Endodermal cell (in vitro differentiated cells): ENCODE measurements at places on chromosomes 7 and 10. TPM values are rescaled to one million over a fixed set of nuclear protein-coding genes. Genes with fewer than 3 reads are reported as not detected.

DNA sequence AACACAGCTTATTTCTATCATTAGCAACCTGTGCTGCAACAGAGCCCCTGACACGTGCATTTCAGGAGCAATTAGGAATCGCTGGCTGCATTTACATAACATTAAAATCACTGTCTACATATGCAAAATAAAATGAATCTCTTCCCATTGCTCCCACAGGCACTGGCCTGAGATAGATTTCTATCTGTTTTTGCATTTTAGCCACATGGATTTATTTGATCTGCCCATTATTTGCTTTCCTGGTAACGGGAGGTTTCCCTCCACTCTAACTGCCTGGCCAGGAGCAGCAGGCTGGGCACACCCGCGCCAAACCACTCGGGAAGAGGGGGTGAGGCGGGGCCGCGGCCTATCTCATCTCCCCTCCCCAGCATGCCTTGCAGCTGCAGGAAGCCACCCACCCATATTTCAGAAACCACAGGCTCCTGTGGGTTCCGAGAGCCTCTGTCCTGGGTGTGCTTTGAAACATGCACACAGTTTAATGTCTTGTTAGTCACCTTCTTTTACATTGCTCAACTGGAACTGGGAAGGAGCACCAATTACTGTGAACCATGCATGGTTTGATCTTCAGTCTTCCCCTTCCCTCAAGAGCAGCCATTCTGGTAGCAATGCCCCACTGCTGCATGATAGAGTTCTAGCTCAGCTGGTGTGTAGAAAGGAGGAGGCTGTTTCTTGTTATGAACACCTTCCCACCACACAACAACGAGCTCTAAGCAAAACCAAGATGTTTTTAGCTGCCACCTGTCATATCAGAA is 37.7 kb upstream of the IKZF1 start:
- no peak for DNase-seq
- H3K27ac ChIP-seq = no peak overlapping the region

- H3K4me3 ChIP-seq = no peak overlapping the region
- no peaks in the 10 kb centered on the region for H3K4me1 ChIP-seq
- no peaks in the 10 kb centered on the region for H3K36me3 ChIP-seq
- DNase-seq = no peak
Observed at GRCh38 chr10:90175161-90175681, 473.8 kb downstream of the KIF20B start.

DNA sequence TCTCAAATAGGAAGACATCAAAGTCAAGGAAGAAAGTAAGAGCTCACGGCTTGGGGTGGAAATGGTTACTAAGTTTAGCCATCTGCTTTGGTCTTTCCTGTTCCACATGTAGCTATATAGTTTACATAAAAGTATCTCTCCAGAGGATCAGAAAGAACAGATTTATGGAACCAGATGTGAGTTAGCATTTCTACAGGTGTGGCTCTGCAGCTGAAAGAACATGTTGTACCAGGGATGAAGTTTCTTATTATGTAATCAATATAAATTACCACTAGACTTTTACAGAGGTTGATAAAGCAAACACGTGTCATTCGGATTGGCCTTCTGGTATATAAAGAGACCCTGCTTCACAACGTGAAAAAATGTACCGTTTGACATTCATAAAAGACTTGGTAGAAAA is 19.9 kb downstream of the CALD1 start:
- H3K4me1 ChIP-seq = no peaks in the 10 kb centered on the region
- peaks cover 20% of the 10 kb centered on the region for H3K36me3 ChIP-seq
- DNase-seq = no peak
- no peak overlapping the region for H3K4me3 ChIP-seq
- H3K27me3 ChIP-seq = no peaks in the 10 kb centered on the region

Gene FOXP2
- total RNA-seq = 9.3 and 13.3 TPM in 2 replicates

Gene SPAM1
- 0.18 and 0.32 TPM in 2 replicates for total RNA-seq

Gene MYPN
- total RNA-seq = not detected in 3 replicates

Gene GRM3
- total RNA-seq = 0.75 and 1.7 TPM in 2 replicates

Gene CDK6
- 26.8 and 28.5 TPM in 2 replicates for total RNA-seq

Gene STAG3
- total RNA-seq = 0.95 to 2.8 TPM (median 1.2 TPM) in 3 replicates
